AG20443 (cell line): ENCODE measurements at places on chromosomes 6 and 20.

- no peak for DNase-seq
Measured at GRCh38 chr6:167442796-167443680, 118.2 kb downstream of the TTLL2 start.

- no peak for DNase-seq
Measured at GRCh38 chr6:140319209-140319608, 944.8 kb upstream of the CITED2 start.

DNA sequence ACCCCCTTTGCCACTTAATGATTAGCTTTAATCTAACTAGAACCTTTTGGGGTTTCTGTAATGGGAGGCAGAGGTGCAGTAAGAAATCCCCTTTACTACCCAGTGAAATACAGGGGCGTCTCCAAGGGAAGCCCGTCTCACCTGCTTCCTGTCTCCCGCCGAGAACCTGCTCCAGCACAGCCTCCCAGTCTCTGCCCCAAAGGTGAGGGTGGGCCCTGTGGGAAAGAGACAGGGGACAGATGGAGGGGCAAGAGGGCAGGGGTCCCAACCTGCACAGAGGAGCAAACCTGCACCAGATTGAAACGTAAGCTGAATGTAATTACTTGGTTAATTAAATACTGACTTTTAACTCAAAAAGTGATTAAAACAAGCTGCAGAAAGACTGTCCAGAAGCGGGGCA lies 474.2 kb upstream of the SULF2 start:
- no peak for DNase-seq

DNA sequence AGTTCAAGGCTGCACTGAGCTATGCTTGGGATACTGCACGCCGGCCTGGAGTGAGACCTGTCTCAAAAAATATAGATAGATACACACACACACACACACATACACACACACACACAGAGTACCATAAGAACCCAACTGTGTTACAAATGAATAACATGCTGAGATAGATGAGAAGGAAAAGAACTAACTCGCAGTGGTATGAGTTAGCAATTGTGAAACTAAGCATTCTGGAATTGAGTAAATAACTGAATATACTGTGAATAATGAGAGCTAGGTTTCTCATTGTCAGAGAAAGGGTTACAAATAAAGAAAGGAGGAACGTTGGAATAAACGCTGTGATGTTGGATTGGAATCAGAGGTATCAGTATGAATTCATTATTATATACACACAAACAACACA lies 14.6 kb upstream of the FAXC start:
- DNase-seq, result no peak

GRCh38 chr6:155224618-155225017 lies 39.2 kb upstream of the CLDN20 start:
- DNase-seq, result peak; percentile 25

DNA sequence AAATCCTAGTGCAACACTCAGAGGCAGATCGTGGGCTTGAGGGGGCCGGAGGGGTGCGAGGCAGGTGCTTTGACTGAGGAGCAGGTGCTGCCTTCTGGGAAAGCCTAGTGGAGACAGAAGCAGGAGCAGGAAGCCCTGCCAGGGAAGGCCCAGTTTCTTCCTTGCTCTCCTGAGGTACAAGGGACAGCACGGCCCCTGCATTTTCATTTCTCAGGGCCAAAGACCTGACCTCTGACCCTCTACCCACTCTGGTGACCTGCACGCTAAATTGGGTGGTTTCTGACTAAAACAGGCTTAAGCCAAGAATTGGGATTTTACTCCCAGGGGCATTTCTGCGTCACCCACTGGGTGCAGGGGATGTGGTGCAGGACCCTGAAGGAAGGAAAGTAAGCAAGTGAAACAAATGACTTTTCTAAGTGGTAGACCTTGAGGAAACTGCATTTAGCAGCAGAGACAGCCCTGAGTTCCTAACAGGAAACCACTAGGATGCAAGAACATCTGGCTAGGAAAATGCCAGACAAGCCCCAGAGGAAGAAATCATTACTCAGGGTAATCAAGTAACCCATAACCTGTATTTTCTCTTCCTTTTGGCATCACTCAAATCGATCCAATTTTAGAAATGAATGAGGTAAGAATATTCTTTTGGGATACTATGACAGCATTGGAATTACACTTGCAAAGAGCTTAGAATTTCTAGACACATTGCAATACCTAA lies 141.7 kb downstream of the CD164 start:
- DNase-seq, result no peak

GRCh38 chr6:10834823-10835222 lies 3.5 kb downstream of the MAK start:
- DNase-seq, result no peak

DNA sequence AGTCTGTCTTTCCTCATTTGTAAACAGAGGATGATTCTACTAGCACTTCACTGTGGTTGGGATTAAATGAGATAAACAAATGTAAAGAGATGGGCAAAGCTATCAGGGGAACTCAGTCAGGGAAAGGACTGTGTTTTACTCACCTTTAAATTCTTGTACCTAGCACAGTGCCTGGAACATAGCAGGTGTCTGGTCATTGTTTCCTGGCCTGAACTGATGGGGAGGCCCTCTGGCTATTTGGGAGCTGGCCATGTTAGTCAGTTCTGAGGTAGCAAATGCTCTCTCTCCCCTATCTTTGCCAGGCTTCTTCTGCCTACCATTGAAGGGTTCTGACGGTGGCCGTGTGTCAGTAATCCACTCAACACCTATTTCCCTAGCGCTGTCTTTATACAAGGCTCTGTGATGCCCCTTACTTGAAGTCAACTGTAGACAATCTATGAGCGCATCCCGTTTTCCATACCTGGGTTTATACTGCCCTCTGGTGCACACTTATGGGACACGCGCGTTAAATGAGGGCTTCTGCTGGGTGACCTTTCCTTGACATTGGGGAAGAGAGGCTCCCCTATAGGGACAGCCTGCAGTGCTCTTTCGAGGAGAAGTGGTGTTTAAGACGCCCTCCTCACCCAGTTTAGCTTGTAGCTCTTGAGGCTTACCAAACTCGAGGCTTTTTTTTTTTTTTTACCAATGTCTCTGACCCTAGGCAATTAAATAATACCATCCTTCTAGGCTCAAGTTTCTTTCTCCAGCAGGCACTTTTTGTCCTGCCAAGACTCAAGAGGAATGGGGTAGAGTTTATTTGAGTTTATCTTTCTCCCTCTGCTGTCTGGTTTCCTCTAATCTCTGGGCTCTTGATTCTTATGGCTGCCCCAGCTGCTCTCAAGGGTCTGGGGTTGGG lies 4.0 kb upstream of the SPATS1 start:
- peak; percentile 79 for DNase-seq

GRCh38 chr6:136226674-136227377 lies 23.3 kb downstream of the MTFR2 start:
- no peak for DNase-seq

DNA sequence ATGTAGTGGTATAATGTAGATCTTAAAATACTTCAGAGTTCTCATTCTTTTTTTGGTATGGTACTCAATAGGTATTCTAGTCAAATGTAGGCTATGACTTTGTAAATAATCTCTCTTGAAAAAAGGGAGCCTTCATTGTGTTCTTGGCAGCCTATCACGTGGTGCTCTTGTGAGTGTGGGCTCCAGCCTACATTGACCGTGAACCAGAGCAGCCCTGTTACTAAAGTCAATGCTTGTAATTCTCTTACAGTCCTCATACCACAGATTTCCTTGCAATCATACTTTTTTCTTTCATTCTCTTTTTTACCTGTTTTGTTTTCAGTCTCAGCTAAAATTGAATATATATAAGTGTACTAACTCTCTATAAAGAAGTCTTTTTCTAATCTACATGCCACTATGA lies 31.1 kb downstream of the ARID1B start:
- DNase-seq, result peak; percentile 24

DNA sequence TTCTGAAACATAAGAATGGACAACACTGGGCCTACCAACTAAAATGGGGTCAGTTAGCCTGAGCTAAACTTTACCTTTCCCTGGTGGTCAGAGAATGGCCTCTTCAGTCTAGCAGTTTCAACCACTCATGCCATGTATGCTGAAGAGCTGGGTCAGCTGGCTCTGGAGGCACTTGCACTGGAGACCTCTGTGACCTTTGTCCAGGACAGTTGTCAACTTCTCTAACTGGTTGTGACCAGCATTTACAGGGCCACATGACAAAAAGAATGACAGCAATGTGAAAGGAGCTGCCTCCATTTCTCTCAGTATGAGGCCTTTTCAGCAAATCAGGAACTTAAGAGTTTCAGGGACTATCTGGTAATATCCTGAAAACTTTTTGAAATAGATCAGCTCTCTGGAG lies 59.9 kb upstream of the TMEM30A start:
- DNase-seq, result no peak

DNA sequence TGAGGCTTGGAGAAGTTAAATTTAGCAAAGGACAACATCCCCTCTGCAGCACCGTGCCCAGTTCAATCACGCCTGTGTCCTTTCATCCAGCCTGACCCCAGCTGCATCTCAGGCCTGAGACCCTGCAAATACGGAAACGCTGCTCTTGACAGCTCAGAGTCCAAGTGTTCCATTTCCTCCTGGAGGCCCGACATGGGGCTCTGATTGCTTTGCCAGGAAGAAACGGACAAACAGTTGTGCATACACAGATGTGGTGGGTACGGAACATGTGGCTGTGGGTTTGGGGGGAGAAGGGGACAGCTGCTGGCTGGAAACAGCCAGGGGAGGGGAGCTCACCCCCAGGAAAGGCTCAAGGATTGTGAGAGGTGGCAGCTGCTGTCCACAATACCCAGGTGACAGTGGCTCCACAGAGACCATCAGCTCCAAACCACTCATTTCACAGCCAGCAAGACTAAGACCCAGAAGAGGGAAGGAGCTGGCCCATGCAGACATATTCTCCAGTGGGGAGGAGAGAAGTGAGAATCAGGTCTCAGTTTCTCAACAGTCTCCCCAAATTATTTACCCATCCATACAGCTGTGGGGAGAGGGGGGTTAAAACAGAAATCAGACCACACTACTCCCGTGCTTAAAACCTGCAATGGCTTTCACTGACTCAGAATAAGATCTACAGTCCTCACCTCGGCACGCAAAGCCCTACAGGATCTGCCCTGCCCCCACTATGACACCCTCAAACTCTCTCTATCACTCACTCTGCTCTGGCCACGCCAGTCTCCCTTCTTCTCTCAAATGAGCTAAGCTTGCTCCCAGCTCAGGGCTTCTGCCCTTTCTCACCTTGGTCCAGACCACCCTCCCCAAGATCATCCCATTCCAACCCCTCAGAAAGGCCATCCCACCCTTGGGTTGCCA lies 89.1 kb downstream of the PREX1 start:
- no peak for DNase-seq

DNA sequence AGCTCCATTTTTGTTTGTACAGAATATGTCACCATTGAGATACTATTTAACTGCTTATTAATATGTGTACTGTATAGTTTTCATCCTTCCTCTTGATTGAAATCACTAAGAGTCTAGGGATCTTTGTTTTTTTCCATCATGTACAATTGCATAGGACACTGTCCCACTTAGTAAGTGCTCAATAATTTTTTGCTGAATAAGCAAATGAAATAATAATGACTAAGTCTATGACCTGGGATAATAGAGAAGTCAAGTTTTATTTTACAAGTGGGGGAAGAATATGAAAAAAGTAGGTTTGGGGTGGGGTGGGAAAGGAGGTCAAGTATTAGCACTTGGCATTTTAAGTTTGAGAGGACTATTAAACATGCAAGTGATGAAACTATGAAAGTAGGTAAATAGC lies 4.5 kb upstream of the EYS start:
- no peak for DNase-seq

DNA sequence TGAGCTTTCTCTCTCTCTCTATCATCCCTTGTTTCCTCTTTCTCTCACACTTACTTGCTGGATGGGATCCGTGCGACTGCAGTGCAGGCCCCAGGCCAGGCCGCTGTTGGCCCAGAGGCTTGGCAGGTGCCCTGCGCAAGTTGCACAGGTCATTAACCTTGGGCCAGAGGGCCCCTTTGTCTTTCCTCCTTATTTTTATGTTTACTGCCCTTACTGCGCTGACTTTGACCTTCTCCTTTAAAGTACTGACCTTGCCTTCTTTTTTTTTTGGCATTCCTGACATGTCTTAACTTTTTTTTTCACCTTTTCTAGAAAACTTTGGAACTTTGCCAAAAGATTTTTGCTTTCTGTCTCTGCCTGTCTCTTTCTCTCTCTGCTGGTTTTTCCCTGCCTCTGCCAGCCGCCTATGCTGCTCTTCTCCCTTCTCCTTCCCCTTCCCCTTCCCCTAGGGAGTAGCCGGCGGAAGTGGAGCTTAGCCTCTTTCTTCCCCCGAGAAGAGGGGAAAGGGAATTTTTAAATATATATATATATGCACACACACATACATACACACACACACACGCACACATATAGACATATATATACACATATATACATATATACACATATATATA lies 59.6 kb upstream of the CDH4 start:
- DNase-seq, result no peak

GRCh38 chr20:57977141-57977540 lies 251.3 kb downstream of the ANKRD60 start:
- DNase-seq, result no peak

DNA sequence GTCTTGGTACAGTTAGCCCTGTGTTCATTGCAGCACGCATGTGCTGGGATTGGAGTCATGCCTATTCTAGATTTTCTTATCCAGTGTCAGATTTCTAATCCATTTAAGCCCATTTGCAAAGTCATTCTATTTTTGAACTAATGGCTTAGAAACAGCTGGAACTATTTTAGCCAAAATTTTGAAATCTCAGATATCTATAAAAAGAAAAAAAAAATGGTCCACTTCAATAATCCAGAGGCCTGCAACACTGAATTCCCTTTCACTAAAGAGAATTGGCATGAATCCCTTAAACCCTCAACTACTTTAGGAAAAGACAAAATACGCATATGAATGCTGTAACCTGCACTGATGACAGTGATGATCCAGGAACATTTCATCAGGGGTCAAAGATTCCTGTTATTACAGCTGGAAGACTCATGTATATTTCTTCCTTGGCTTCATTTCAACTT lies 1.5 kb downstream of the COL21A1 start:
- DNase-seq, result no peak

- DNase-seq, result no peak
Measured at GRCh38 chr6:131060311-131060710, 2.7 kb downstream of the EPB41L2 start.

DNA sequence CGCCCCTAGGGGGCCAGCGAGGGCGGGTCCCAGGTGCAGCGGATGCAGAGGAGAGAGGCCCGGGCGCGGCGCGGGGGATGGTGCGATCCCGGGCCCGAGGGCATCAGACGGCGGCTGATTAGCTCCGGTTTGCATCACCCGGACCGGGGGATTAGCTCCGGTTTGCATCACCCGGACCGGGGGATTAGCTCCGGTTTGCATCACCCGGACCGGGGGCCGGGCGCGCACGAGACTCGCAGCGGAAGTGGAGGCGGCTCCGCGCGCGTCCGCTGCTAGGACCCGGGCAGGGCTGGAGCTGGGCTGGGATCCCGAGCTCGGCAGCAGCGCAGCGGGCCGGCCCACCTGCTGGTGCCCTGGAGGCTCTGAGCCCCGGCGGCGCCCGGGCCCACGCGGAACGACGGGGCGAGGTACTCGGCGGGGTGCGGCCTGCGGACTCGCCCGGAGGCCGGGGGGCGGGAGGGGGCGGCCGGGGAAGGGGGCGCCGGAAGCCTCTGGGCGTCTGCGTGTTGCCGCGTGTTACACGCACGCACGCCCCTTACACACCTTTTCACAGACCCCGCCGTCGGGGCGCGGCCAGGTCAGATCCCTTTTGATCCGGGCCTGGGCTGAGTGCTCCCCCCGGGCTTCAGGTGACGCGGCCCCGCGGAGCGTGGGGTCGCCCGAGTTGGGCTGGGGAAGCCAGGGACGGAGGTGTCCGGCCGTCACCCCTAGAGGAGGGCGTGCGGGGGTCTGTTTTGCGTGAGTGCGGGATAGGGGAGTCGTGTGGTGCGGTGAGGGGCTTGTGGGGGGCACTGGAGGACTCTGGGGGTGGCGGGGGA lies 412 bp downstream of the TRIB3 start:
- peak; percentile 81 for DNase-seq

GRCh38 chr6:103122766-103123601 lies 1729.5 kb downstream of the GRIK2 start:
- peak; percentile 12 for DNase-seq
